ELR (cell line): ENCODE measurements at places on chromosomes 11 and 22.

- no peak for DNase-seq
Observed at GRCh38 chr22:25177226-25177625, 22.4 kb upstream of the CRYBB3 start.

DNA sequence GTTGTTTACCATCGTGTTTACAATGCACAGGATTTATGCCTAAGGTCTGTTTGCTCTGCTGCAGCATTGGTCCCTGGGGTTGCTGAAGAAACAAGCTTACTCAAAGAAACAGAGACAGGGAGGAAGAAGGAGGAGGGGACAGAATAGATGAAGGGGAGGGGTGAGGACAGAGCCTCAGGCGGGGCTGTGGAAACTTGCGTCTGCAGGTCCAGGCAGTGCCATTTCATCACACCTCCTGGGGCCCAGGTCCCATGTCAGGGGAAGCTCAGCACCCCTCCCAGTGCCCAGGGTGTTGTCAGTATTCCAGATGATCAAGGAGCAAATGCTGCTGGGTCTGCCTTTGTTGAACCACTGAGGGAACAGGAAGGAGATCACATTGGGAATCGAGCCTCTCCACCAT lies 1406.8 kb downstream of the TBC1D22A start:
- no peak for DNase-seq

DNA sequence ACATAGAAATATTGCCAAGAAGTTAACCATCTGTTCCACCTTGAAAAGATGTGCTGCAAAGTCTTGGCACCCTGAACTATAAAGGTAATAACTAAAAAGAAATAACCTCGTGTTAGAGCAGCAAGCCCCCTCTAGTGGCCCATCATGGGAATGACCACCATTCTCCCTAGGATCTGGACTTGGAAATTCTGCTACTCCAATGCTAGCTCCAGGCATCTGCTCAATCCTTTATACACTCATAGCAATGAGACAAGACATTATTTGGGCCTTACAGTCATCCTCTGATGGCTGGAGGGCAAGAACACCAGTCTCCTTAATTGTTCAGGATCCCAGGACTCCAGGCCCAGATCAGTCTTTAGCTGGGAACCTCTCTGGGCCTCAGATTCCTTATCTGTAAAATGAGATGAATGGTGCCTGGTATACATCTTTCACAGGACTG lies 76.0 kb downstream of the CWC15 start:
- DNase-seq, result peak; percentile 64

- DNase-seq, result no peak
Observed at GRCh38 chr11:63019506-63019905, 3.9 kb upstream of the SLC22A8 start.

DNA sequence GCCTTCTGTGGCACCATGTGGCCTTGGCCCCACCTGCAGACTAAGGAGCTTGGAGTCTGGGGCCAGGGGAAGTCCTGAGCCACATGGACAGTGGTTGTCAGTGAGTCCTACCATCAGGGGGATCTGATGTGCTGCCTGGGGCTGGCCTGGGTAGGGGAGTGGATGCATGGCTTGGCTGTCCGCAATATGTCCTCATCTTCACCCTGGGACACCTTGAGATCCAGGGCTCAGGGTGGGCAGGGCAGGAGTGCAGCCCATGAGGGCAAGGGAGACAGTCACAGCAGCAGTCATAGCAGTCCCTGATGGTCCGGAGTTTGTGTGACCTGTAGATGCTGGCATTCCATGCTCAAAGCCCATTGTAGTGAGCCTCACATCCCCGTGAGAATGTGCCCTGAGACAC lies 256.8 kb upstream of the B3GAT1 start:
- no peak for DNase-seq

GRCh38 chr22:29892315-29893156 lies 9.6 kb downstream of the MTMR3 start:
- DNase-seq, result no peak

DNA sequence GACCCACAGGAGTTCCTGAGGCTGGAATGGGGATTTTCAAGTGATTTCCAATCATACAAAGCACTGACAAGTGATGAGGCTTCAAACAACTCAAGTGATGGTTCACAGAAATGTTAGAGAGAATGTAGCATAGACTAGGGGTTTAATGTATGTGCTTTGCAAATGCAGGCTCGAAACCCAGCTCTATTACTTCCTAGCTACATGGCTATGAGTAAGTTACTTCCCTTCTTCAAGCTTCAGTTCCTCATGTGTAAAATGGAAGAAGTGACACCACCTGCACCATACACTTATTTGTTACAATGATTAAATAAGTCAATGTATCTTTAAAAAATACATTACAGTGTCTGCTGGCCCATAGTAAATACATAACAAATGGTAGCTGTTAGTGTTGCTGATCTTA lies 139.8 kb downstream of the CCDC81 start:
- DNase-seq, result no peak

- no peak for DNase-seq
Observed at GRCh38 chr22:38882972-38883622, 11.1 kb upstream of the CBX6 start.

DNA sequence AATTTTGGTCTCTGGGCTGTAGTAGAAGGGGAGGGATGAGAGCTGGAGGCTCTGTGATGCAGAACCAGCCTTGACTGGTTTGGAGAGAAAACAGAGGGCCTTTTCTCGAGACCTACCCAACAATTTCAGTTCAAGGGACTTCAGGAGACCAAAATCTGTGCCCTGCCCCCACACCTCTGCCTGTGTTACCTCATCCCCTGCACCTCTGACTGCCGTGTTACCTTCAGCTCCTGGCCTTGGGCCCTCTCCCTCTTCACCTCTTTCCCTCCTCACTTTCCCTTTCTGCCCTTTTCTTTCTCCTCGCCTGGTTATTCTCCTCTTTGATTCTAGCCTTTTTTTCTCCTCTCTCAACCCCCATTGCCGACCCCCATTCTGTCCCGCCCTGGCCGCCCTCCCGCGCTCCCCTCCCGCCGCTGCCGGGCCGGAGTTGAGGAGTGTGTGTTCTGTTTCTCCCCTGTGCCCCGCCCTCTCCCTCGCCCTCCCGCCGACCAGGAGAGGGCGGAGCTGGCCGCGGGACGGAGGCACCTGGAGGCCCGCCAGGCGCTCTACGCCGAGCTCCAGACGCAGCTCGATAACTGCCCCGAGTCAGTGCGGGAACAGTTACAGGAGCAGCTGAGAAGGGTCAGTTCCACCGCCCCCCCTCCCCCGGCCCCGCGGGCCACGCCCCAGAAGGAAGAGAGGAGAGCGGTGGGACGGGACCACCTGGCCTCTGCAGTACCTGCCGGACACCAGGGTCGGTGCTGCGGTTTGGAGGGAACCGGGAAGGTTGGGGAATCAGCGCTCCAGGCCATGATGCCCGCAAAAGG lies 27.2 kb downstream of the PHLDB1 start:
- no peak for DNase-seq

DNA sequence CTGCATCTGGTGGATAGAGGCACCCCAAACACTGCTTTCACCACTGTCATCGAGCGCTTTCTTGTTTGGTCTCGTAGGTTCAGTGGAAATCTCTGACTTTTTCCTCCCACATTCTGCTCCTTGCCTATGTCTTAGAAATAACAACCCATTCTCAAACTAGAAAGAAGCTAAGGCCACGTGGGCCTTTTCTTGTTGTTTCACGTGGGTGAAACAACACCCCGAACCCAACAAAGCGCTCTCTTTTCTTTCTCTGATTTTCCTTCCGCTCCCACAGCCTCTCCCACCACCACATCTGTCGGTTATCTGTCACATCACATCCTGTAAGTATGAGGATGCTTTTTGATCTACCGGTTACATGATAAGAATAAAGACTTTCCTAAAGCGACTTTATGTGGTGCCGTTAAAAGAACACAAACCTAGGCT lies 77.1 kb downstream of the LINC01488 start:
- DNase-seq, result no peak

GRCh38 chr11:74014880-74015279 lies 6.0 kb upstream of the UCP3 start:
- no peak for DNase-seq

- DNase-seq, result no peak
Observed at GRCh38 chr11:69864686-69865661, 45.8 kb upstream of the FGF3 start.

- no peak for DNase-seq
Observed at GRCh38 chr11:78941226-78941851, 366.7 kb upstream of the NARS2 start.

DNA sequence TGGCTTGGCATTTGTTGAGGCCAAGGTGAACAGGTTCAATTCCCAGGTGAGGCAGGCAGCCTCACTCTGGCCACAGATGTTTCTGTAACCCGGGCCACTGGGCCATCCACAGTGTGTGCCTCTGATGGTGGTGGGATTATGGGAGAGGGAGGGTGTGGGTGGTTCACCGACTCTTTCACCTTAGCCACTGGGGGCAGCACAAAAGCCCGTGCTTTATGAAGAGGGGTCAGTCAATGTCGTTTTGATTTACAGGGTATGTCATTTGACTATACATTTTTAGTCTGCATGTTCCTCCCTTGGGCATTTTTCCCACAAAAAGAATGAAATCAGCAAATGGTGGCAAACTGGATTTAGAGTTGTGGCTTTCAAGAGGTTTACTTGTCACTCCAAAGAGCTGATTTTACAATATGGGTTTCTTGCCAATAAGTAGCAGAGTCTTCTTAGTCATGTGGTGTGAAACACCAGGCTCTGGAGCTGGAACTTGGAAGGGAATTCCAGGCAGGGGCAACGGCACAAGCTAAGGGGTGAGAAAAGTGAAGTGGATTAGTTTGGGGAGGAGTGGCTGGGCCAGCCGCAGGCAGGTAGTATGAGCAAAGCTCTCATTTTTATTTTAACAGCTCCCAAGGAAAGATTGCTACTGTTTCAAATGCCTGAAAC lies 217.8 kb upstream of the ZBED5 start:
- DNase-seq, result no peak

- no peak for DNase-seq
Observed at GRCh38 chr22:35518811-35519210, 21.8 kb upstream of the RASD2 start.

DNA sequence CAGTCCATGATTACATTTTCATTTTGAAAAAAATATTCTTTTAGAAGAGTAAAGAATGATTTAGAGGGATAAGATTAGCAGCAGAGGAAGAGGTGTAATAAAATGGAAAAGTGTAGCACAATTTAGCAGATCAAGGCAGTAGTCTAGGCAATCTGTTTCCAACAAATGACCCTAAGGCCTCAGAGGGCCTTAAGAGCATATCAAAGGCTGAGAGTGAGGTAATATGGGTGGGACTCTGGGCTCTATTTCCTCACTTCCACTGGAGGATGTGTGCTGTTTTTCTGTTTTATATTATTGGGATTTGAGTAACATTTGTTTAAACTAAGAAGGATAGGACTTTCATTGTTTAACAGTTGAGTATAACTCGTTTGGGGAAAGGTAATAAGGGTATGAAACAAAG lies 28.8 kb downstream of the CCDC81 start:
- no peak for DNase-seq

DNA sequence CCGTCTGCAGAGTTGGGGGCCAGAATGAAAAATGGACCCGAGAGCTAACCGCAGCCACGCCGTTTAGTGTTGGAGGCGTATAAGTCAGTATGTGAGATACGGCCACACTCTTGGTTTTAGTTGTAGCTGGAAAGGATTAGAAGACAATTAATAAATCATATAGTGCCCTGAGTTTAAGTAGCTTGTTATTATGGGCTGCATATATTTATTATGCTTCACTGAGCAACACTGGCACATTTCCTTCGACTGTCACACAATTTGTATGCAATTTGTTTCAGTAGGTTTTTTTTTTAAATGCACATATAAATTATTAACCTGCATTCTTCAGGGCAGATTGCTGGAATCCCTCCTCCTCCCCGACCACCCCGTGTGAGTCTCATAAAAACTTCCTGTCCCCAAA lies 56.9 kb downstream of the PKNOX2 start:
- no peak for DNase-seq

- DNase-seq, result no peak
Observed at GRCh38 chr11:95547186-95547585, 242.4 kb downstream of the FAM76B start.

DNA sequence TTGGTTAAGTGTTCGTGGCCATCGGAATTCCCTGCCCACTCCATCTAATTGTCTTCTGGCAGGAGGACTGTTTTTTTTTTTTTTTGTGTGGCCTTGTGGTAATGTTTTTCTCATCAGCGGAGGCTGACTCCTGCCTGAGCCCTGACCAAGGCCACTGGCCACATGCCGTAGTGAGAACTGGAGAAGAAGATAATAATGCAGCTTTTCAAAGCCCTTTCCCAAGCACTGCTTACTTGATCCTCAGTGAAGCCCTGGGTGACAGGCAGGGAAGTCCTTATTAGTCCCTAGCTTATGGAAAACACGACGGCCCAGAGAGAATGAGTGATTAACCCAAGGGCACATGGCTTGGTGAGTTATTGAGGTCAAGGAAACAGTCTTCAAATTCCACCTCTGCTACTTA lies 71.2 kb downstream of the ADM start:
- peak; percentile 52 for DNase-seq

DNA sequence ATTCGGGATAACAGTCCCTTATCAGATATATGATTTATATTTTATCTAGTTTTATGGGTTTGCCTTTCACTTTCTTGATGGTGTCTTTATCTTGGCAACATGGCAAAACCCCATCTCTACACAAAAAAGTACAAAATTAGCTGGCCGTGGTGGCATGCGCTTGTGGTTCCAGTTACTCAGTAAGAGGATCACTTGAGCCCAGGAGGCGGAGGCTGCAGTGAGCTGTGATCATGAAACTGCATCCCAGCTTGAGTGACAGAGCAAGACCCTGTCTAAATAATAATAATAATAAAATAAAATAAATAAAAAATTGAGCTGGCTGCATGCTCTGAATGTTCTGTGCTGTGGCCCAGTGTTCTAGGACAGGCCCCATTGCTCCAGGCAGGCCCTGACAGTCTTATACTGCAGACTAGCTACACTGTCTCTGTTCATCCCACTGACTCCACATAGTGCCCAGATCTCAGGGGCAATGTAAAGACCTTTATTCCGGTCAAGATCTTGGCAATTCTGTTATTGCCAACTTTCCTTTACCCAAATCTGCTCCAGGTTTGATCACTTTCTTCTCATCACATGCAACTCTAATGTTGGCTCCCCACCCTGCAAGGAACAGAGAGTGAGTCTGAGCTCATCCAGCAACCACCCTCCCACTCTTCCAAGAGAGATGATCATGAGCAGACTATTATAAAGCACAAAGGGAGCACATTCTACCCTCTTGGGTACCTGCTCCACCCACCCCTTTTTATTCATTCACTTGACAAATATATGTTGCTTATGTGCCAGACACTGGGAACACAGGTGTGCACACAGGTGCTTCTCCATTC lies 8.8 kb downstream of the HSPA8 start:
- DNase-seq, result no peak
